Stimulated activated naive B cell treated with anti-CD40 and anti-IgM and Interleukin-4, amounts not matched to agents 10 μg/mL and 1 μg/mL and 100 μg/mL, for 72 hours (primary cell): ENCODE measurements at places on chromosomes 7 and 10.

DNA sequence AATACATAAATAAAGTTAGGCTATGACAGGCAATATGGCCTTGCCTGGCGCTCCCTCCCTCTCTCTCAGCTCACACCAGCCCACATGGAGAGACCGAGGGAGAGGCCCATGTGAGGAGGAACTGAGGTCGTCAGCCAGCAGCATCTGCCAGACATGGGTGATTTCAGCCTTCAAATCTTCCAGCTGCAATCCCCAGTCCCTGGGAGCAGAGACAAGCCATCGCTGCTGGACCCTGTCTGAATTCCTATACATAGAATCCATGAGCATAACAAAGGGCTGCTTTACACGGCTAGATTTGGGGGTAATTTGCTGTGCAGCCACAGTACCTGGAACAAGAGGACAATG is 35.6 kb downstream of the ANKRD16 start:
- DNase-seq = no peak

DNA sequence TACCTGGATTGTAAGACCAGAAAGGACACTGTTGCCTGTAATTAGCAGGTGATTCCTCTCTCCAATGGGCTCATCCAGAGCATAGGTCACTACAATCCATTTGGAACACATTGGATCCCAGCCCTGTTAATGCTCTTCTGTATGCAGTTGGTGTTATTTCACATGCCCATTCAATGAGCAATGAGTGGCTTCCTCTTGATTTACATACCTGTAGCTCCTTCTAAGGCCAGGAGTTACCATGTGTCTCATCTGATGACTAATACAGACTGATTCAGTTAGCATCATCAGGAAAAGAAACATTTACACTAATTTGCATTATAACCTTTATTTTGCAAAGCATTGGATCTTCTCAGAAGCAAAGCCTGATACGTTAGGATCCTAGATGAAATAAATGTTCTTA is 83.1 kb upstream of the NPVF start:
- DNase-seq = no peak

- DNase-seq = no peak
These were observed 222.0 kb downstream of the LHFPL3 start for GRCh38 chr7:104550362-104550761.

GRCh38 chr7:73887762-73888161 is 26.8 kb downstream of the TMEM270 start:
- DNase-seq = no peak

- no peak for DNase-seq
These were observed 340.8 kb upstream of the PODXL start for GRCh38 chr7:131897016-131897789.

- no peak for DNase-seq
These were observed 554.1 kb downstream of the TNS3 start for GRCh38 chr7:47027695-47028240.

DNA sequence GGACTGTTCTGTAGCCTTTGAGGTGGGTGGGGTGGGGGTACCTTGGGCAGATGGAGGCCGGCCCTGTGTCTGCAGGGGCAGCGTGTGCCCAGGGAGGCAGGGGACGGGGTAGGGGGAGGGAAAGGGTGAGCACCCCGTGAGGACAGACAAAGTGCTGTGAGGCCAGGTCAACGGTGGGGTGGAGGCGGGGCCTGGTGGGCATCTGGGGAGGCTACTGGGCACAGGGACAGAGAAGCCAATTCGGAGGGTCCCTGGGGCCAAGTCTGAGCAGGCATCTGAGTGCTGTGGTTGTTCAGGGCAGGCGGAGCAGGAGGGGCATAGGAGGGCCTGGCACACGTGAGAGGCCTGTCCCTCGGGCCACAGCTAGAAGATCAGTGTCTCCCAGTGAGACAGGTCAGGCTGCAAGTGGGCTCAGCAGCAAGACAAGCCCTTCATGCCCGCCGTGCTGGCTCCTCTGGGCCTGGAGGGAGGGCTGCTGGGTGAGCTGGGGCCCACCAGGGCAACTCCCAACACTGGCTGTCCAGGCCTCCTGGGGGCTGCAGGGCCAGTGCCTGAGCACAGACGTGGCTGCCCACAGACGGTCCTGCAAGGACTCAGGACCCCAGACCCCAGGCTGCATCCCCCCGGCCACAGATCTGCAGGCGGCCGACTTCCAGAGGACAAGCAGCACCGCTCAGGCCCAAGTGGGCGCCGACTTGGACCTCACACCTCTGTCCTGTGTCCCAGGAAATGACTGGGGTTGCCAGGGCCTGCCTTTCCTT is 26.4 kb upstream of the KNDC1 start:
- no peak for DNase-seq

DNA sequence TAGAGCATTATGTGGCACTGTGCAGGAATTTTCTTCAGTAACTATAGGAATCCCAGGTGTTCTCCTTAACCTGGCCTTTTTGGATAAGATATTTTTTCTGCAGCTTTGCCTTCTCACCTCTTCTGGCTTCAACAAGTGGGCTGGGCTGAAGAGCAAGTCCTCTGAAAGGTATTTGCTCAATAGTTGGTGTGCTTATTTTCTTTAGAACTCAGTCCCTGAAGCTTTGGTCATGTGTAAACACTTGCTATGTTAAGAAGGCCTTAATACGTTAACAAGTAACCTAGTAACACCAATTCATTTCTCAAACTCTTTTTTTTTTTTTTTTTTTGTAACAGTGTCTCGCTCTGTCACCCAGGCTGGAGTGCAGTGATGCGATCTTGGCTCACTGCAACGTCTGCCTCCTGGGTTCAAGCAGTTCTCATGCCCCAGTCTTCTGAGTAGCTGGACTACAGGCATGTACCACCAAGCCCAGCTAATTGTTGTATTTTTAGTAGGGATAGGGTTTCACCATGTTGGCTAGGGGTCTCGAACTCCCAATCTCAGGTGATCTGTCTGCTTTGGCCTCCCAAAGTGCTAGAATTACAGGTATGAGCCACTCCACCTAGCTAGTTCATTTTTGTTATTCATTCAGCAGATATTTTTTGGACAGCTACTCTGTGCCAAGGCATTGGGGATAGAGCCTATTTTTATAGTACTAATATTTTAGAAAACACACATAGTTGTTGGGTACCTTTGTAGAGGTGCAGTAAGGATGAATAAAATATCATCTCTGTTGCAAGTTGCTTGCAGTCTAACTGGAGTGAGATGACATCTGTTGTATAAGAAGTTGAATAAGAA is 164.6 kb downstream of the SND1 start:
- DNase-seq = no peak

DNA sequence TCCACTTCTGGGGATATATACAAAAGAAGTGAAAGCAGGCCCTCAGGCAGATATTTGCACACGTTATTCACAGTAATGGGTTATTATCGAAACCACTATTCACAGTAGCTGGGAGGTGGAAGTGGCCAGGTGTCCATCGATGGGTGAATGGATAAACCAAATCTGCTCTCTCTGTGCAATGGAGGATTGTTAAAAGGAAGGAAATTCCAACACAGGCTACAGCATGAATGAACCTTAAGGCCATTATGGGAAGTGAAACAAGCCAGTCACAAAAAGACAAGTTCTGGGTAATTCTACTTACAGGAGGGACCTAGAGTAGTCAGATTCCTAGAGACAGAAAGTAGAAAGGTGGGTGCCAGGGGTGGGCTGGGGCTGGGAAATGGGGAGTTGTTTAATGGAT is 48.5 kb upstream of the BHLHA15 start:
- DNase-seq = no peak

GRCh38 chr10:71084061-71084817 is 128.1 kb upstream of the UNC5B start:
- DNase-seq = no peak

DNA sequence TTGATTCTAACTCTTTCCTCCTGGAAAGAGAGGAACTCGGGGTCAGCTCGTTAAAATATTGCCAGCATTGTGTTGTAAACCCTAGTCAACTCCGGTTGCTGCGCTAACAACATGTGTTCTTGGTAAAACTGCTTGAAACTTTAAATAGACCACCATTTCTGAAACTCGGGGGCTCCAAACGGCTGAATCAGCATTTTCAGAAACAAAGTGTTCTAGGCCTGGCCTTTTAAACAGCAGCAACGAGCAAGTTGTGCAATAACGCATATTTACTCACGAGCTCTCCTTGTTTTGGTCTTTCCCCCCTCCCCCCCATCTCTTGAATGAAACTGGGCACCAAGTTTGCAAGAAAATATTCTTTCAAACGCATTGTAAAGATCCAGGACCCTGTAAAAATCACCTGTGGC is 9.2 kb upstream of the GRB10 start:
- no peak for DNase-seq

- no peak for DNase-seq
These were observed 92.7 kb downstream of the FAM53B start for GRCh38 chr10:124651402-124651891.

- DNase-seq = no peak
These were observed 255.2 kb downstream of the ARL4A start for GRCh38 chr7:12942609-12943008.

- no peak for DNase-seq
These were observed 21.9 kb downstream of the PSAP start for GRCh38 chr10:71829171-71829570.

- no peak for DNase-seq
These were observed 55.5 kb downstream of the MET start for GRCh38 chr7:116727432-116728009.

GRCh38 chr10:106302961-106303360 is 861.5 kb downstream of the SORCS1 start:
- DNase-seq = no peak

DNA sequence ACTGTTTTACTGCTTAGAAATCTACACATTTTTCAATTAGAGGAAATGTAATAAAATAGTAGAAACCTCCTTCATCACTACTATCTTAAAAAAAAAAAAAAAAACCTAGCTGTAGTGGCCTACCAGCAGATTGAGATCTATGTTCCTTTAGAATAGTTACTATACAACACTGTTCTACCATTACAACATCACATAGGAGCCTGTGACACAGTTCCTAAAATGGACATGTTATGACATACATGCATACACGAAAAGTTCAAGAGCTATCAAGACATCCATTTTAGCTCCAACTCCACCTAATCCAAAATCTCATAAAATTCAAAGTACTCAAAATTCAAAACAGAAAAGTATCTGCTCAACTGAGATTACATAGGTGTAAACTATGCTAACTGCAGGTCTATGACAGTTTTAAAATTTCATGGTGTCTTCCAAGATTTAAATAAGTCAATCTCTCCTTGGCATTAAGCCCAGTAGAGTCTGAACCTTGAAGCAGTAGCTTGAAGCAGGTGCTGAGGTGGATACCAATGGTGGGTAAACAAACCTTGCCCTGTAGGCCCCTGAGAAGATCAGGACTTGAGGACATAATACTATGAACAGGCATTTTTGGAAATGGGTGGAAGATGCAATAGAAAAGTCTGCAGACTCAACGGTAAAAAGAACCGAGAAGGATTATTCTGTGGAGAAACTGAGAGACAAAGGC is 17.0 kb downstream of the CACUL1 start:
- DNase-seq = no peak

GRCh38 chr7:516216-516605 is 3.4 kb downstream of the PDGFA start:
- DNase-seq = no peak

GRCh38 chr10:4355350-4355749 is 470.7 kb upstream of the AKR1E2 start:
- DNase-seq = no peak
